ENCODE measurements at places on chromosomes 2 and 18.

DNA sequence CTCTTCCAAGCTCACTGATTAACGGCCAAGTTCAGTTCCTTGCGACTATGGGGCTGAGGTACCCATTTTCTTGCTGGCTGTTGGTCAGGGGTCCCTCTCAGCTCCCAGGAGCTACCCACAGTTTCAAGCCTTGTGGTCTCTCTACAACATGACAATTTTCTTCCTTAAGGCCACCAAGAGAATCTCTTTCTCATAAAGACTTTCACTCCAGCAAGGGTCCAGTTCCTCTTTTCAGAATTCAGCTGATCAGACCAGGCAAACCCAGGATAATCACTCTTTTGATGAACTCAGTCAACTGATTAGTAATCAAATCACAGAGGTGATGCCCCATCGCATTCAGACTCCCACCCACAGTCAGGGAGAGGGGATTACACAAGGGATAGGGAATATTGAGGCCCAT lies 129.7 kb downstream of the IRS1 start:
- no peak for DNase-seq

DNA sequence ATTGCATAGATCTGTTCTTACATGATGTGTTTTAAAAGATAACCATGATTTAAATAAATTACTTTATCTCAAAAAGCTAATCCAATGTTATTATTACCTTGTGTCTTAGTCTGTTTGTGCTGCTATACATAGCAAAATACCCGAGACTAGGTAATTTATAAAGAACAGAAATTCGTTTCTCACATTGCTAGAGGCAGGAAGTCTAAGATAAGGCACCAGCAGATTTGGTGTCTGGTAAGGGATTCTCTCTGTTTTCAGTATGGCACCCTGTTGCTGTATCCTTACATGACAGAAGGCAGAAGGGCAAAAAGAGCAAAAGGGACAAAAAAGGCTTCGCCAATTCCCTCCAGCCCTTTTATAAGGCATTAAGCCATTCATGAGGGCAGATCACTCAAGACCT lies 533.9 kb downstream of the PARD3B start:
- DNase-seq = no peak

DNA sequence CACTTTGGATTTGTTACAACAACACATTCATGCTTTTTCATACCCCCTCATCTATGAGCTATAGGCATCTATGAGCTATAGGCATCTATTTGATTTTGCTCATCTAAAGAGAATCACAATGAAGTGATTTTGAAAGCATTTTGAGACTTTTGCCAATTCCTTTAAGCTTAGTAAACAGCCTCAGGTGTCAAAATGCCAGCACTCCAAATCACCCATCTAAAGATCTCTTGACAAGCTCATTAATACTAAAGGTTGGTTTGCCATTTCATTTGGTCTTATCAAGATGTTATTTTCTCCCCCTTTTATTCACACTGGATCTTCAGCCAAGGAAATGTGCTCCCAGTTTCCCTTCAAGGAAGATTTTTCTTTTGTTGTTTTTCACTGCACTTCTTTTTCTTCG lies 110.7 kb upstream of the TLK1 start:
- DNase-seq = no peak

DNA sequence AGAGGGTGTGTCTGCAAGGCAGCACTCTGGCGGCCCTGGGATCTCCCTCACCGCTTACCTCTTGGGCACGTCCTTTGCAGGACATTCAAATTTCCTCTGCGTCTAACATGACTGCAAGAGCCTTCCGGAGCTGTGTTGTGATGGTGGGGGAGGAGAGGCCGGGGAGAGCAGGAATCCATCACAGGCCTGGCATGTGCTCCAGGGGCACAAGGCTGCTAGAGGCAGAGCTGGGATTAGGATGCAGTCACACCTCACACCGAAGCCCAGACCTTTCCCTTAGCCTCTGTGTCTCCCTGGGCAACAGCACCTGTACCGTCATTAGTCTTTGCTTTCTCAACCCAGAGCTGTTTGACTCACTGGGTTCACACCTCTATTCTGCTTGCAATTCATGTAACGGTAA lies 111.3 kb downstream of the CMPK2 start:
- DNase-seq = no peak

- DNase-seq = no peak
Observed at GRCh38 chr2:54858021-54858681, 134.7 kb downstream of the EML6 start.

- no peak for DNase-seq
Observed at GRCh38 chr18:55219059-55219458, 259.8 kb upstream of the CCDC68 start.

GRCh38 chr2:30865892-30866681 lies 58.8 kb upstream of the CAPN13 start:
- DNase-seq = no peak

DNA sequence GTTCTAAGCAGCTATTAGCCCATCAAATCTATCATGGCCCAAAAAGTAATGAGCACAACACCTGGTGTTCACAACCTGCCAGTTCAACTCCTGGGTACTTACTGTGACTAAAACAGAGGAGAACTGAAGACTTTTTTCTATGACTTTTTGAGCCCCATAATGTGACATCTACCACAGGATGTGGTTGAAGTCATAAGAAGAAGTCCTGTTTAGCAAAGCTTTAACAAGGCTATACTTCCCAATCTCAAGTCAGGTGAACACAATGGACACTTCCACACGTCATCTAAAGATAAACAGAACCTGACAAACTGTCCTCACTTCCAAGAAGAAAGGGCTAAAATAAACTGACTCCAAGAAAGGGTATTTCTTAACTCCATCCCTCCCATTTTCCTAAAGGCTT lies 138.8 kb downstream of the ATAD2B start:
- no peak for DNase-seq

DNA sequence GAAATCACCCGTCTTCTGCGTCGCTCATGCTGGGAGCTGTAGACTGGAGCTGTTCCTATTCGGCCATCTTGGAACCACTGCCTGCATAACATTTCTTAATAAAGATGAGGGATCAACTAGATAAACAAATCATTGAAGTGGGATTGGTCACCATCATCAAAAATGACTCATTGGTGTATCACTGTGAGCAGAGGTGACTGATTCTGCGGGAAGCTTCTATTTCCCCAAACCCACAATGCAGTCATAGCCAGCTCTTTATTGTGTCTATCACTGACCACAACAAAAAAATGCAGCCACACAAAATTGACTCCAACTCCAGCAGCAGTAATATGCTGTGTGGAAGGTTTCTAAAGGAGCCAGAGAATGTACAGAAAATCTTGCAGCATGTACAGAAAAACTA lies 630.7 kb upstream of the HS6ST1 start:
- no peak for DNase-seq

DNA sequence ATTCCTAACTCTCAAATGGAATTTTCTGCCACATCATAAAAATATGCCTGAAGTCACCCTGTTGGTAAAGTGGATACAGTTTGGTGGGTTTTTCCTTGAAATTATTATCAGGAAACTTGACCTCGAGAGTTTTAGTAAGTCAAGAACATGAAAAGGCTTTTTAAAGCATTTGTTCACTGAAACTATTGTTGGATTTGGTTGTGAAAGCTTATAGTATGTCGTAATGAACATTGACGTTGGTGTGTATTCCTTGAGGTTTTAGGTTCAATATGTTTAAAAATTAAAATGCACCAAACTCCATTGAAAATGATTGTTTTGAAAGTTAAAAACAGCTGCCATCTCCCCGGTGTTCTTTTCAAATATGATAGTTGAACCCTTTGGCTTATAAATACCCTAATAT lies 30.8 kb downstream of the AOX1 start:
- DNase-seq = no peak

GRCh38 chr2:152548111-152548875 lies 169.0 kb downstream of the PRPF40A start:
- DNase-seq = no peak

DNA sequence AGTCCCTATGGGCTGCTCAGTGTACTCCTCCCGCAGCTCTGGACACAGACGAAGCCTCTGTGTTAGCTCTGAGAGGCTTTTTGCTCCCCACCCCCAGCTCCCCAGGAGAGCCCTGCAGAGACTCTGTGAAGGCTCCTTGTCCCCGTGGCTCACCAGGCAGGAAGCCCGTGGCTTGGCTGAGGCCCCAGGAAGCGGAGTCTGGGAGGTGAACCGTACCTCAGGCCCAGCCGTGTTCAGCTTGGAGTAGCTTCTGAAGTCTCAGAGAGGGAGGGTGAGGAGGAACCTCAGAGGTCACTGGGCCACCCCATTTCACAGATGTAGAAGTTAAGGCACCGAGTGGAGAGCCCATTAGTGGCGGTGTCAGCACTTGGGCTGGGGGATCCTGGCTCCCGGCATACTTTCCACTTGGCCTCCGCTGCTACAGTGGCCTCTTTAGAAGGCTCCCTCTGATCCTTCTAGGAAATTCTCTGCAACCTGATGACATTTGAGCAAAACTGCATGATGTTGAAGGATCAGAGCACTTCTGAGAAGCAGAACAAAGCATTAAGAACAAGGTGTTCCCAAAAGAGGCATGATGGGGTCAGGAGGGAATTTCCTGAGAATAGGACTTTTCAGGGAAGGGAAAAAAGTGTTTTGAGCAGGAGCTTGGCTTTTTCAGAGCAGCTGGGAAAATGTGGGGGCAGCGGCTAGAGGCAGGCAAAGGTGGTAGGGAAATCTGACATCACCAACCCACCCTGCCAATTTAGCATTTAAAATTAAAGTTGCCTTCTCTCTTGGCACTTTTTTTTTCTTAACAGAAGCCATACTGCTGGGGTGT lies 79.1 kb downstream of the MCFD2 start:
- no peak for DNase-seq

GRCh38 chr2:20419007-20419576 lies 27.8 kb upstream of the RHOB start:
- DNase-seq = no peak

DNA sequence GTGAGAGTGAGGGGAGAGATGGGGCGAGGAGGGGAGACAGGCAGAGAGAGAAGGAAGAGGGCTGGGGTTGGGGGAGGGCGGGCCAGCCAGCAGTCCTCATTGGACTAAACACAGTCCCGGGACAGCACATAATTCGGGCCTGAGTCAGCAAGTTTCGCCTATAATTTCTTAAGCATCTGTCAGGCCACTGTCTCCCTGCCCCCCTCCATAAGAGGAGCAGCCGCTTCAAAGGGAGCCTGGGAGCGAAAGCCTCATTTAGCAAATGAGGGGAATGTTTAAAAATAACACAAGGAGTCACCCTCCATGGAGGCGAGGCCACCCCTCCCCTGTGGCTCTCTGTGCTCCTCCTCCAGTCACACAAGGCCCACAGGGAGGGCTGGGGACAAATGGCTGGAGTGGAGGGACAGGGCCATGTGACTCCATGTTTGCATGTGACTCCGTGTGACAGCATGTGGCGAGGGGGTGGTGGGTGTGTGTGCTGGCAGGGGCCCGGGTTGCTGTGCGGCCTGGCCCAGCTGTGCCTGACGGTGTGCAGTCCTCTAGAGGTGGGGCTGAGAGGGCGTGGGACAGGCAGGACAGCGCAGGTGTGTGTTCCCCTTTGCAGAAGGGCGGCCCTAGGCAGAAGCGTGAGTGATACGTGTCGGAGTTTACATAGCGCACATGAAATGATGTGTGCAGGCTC lies 162.4 kb downstream of the CELF4 start:
- no peak for DNase-seq
